Retinal pigment epithelial cell (primary cell): ENCODE measurements at places on chromosomes 6 and 20.

DNA sequence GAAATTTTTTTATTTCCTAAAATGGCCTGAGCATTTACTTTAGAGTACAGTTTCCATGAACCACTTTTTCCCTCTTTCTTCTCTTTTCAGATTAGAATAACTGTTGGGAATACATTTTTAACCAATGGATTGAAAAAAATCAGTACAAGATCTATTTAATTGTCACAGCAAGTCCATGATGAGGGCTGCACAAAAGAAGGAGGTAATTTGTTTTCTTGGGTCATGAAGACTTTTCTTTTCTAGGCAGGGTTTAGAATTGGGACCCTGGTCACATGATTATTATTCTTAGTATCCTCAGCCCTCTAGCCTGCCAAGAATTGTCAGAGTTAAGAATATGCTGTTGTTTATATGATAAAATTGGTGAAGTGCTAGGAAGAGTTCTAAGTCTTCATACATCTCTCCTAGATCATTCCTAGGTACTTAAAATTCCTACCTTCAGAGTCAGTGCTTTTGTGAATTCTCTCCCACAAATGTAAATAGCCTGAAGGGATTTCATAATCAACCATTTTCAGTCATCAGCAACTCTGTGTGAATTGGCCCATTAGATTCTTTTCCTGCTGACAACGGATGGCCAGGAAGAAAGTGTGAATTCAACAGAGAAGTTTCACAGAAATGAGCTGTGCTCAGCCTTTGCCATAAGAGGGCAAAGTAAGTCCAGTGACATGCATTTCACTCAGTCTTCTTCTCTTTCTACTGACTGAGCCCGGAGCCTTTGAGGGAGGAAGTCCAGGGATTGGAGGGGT is 32.4 kb upstream of the TPBG start:
- DNase-seq = peak; percentile 19

- DNase-seq = no peak
These were observed 178.7 kb downstream of the TAF4 start for GRCh38 chr20:61886721-61887595.

DNA sequence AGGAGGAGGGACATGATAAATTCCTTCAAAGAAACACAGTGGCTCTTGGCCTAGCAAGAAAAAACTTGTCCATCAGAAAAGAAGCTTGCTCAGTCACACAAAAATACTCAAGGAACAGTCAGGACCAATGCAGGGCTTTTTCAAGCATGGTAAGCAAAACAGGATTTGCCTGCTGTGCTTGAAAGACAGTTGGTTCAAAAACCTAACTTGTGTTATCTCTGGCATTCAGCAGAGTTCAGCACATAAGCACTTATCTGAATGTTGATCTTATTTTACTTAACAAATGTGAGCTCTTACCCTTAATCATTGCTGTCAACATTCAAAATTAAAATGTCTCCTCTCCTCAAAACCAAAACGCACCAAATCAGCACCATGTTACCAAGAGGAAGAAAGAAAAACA is 38.3 kb downstream of the ATG5 start:
- no peak for DNase-seq

GRCh38 chr6:11788043-11788442 is 9.4 kb upstream of the ADTRP start:
- no peak for DNase-seq

DNA sequence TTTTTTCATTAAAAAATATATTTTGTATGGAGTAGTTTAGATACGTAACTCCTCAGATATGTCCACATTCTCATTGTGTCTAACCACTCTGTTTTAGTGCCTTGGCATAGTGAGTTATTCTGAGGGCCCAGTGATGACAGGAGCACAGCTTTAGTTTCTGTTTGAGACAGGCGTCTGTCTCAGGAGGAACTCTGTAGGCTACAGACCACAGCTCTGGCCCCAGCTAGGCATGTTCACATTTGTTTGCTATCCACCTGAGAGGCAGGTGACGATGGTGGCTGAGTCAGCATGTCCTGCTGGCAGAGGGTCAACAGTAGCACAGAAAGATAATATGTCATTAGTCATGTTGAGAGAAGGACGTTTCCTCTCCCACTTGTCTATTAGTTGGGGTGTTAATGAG is 16.3 kb downstream of the LRRC1 start:
- DNase-seq = no peak

GRCh38 chr20:2125474-2126112 is 24.0 kb downstream of the STK35 start:
- DNase-seq = no peak

DNA sequence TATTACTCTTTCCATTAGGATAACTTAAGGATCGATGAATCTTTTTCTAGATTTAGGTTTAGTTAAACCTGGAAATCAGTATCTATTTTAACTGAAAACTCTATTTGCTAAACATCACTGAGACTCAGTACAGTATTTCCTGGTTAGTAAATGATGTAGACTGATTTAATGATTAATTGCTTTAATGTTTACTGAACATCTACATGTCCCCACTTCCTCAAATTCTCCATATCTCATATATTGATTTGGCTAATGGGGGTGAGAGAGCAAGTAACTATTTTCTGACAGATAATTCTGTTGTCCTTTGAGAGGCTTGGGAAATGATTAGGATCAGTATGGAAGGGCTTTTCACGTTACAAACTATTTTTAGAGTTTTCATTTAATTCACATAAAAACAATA is 10.3 kb downstream of the MKKS start:
- DNase-seq = no peak

GRCh38 chr6:43821101-43821886 is 51.3 kb downstream of the VEGFA start:
- no peak for DNase-seq

DNA sequence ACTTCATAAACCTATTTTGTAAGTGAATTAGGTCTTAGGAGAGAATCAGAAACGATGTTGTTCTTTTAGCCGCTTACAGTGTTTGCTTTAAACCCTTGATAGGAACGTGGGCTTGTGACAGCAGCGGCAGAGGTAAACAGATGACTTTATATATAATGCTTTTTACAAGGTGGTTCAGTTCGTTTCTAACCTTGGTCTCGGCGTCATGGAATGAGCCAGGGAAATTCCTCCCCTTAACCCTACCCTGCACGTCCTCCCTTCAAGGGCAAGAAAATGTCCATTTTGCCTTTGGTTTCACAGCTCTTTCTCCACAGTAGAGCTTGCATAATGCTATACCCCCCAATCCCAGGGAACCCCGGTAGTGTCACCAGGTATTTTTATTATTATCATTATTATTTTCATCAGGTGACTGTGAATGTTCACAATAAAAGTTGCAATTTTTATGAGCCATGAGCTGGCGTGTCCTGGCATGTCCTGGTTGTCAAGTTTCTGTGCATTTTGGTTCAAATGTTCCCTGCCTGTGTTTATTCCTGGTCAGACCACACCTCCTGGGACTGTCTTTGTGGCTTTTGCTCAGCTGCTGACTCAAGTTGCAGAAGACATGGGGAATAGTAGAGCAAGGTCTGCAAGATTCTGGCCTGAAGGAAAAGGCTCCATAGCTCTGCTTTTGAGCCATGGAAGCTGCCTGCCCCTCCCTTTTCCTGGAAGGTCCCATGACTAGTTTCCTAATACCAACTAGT is 112.8 kb upstream of the BMP2 start:
- no peak for DNase-seq

DNA sequence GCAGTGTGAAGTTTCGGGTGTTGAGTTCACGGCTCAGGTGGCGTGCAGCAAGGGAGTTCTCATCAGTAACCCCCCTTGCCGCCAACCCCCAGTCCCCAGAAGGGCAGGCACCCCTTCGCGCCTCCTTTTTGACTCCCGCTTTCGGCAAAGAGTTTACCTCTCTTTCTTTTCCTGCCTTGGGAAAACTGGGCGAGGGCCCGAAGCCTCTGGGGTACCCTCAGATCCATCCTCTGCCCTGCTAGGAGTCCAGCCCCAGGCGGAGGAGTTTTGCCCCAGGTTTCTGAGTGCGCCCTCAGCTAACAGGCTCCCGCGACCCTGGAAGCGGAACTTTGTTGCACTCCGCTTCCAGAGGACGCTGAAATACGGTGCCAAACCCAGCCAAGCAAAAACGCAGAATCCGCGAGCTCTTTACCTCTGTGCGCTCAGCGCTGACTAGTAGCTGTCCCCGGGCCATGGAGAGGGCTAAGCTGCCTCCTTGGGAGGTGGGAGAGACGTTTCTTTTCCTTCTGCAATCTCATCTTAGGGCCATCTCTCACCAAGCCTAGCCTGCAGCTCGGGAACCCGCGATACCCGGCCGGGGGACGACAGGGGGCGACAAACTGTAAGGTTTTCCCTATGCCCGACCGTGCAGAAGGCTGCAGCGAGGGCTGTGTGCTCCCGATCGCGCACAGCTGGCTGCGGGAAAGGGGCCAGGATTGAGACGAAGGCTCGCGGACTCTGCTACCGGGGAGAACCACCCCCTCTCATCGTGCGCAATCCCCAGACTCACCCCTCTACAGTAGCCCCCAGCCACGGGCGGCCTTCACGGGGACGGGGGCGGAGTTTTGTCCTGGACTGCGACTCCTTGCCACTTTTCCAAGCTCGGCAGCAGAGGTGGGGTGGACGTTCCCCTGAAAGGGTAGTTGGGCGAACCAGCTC is 2.7 kb upstream of the PAX1 start:
- no peak for DNase-seq

DNA sequence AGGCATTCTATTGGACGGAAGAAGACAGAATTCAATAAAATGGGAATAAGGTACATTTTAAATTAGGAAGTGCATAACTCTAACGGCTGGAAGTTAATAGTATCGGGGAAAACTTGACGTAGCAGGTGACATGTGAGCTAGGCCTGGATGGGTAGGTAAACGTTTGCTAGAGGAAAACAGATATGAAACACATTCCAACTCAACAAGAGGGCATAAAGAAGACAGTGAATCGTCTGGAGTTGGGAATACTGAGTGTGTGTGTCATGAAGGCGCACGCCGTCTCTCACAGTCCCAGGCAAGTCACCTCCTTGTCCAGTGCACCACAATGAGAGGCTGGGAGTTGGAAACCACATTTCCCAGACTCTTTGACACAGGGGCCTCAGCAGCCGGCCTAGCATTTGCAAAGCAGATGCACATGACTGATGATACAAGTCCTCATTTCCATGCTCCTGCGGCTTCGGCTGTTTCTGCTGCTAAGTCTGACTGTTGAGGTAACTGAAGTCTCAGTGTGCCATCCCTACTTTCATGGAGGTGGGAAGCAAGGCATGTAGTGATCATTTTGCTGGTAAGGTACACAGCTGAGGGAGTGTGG is 16.5 kb upstream of the NHSL1 start:
- DNase-seq = no peak

- no peak for DNase-seq
These were observed 84.1 kb upstream of the TSHZ2 start for GRCh38 chr20:52888096-52888495.

DNA sequence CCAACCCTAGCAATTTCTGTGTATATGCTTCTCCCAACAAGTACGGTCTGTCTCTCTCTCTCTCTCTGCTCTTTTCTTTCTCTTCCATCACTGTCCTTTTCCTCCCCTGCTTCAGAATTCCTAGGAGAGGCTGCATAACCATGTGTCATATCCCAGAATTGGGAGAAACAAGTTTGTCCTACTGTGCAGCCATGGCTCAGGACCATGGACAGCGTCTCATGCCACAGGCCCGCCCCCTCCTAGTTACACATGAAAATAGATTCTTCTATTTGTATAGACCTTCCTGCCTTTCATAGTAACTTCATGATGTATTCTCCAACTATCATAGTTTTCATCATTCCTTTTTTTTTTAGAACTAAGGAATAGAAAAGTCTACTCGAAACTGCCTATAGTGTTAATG is 98.0 kb downstream of the FNDC1 start:
- no peak for DNase-seq

GRCh38 chr6:79188885-79189480 is 45.5 kb downstream of the HMGN3 start:
- DNase-seq = peak; percentile 26

- no peak for DNase-seq
These were observed 7.1 kb upstream of the CAPN11 start for GRCh38 chr6:44151348-44152108.

DNA sequence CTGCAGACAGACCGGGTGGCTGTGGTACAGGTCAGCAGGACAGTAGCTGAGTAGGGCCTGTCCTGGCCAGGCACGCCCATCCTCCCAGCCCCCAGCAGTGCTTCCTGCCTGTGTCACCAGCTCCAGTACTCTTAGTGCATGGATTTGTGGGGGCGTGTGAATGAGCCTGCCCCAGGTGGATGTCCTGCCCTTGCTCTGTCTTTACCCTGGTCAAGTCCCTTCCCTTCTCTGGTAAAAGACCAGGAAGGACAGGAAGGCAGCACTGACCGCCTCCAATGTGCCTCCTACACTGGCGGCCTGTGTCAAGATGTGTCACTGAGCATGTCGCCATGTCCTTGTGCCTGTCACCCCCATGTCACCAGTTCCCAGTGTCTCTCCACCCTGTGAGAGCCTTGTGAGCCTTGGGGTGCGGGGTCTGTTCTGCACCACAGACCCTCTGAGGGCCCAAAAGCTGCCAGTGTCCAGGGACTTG is 11.9 kb downstream of the TEAD3 start:
- no peak for DNase-seq

DNA sequence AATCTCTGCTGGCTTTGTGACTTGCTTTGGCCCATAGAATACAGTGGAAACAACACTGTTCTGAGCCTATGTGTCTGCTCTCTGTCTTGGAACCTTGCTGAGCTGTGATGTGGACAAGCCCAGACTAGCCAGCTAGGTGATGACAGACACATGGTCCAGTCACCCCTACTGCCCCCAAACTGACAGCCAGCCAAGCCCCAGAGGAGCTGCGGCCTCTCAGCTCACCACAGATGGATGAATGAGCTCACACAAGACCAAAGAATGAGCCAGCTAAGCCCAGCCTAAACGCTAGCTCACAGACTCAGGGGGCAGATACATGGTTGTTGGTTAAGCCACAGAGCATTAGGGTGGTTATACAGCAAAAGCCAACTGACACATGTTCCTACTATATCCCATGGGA is 4.1 kb downstream of the AARS2 start:
- no peak for DNase-seq

DNA sequence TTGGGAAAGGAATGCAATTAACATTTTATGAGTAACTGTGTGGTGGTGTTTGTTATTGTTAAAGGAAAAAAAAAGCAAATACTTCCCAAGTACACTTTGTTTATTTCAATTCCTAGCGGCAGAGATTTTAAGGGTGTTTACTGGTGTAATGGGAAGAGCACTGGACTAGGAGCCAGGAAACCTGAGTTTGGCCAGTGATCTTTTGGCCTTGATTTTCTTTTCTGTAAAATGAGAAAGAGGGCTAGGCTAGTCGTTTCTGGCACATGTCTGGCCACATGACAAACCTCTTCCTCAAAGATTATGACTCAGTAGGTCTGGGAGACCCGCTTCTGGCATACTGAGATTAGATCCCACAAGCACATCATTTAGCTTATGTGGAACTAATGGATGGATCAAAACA is 428.1 kb upstream of the NOX3 start:
- no peak for DNase-seq
